ENCODE measurements at places on chromosomes 4 and X.

DNA sequence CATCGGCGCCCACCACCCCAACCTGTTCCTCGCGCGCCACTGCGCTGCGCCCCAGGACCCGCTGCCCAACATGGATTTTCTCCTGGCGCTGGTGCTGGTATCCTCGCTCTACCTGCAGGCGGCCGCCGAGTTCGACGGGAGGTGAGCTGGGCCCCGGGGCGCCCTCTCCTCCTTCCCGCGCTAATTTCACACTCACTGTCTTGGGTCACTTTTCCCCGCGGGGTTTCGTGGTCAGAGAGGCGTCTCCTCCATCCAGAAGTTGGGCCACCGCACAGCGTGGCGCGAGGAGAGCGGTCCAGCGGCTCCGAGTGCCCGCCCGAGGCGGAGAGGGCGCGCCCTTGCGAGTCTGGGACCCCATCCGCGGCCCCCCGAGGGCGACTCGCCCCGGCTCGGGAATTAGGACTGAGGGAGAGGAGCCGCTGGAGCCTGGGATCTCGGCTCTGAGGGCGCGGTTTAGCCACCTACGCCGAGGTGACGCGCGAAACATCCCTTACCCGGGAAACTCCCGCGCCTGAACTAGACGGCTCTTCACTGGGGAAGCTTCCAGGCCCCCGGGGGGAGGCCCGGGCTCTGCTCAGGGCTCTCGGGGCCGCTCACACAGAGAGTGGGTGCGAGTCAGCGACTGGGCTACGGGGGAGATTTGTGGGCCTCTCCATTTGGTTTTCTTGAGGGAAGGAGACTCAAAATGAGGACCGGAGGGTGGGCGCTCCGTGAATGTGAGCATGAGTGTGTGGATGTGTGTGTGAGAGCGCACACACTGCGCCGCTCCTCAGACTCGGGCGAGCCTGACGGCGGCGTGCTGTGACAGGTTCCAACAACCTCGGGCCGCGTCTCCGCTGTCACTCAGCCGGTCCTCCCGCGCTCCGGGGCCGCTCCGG is 551 bp downstream of the NPNT start:
- DNase-seq: no peak

- no peak for DNase-seq
Measured at GRCh38 chr4:132982151-132982550, 166.9 kb upstream of the PCDH10 start.

DNA sequence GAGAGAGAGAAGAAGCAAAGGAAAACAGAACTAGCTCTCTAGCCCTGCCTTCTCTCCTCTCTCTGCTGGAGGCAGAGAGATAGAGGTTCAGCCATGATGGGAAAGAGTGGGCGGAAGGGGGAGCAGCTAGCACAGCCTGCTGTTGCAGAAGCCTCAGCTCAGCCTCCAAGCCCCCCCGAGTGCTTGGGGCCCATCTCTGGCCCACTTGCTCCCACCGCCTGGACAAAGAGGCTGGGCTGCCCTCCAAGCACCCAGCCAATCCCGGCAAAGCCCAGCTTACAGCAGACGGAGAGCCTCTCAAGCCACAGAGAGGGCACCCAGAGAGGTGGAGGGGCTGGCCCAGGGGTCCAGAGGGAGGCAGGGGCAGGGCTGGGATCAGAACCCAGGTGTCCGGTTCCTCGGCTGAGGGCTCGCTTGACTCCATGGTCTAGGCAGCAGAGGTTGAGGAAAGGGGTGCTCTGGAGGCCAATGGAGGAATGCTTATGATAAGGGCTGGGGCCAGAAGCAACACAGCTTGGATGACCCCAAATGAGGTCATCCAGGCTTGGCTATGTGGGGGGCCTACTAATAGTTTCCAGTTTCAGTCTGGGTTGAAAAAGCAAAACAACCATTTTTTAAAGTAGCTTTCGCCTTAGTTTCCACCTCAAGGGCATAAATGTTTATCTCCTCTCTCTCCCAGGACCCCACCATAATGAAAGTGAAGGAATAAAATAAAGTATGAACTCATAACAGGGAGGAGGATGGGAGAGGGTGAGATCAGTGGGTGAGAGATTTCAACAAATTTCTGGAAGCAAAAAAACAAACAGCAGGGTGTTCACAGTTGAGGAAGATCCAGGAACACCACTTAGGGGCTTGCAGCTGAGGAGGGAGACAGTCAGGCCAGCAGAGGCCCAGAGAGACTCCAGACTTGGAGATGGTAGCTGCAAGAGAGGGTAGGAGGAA is 24.9 kb upstream of the IQSEC2 start:
- no peak for DNase-seq

- DNase-seq: no peak
Measured at GRCh38 chr4:119026662-119027444, 108.8 kb upstream of the MYOZ2 start.

DNA sequence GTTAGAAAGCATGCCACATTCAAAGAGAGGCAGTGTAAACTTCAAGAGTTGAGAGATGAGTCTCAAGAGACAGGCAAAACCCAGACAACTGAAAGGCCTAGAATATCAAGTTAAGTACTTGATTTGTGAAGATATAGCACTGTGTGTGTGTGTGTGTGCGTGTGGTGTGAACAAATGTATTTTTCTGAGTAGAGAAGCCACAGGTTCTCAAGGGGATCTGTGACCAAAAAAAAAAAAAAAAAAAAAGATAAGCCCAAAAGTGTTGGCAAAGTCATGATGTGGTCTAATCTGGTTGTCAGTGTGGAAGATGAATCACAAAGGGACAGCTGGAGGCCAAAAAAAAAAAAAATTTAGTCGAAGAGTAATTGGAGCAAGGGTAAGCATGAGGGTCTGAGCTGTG is 3.9 kb downstream of the RIPPLY1 start:
- DNase-seq: no peak

- DNase-seq: no peak
Measured at GRCh38 chrX:6738518-6739470, 203.9 kb upstream of the VCX3A start.

DNA sequence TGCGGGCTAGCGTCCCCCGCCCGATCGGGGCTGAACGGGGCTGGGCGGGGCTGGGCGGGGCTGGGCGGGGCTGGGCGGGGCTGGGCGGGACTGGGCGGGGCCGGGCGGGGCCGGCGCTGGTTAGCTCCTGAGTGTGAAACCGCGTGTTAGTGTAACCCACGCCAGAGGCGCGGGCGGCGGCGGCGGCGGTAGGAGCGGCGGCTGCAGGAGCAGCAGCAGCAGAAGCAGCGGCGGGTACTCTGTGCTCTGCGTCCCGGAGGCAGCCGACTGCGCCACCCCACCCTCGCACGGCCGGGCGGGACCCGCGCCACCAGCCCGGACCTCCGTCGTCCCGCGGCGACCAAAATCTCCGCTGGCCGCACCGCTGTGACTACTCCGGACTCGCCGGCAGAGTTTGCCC is 128.1 kb downstream of the LAS1L start:
- DNase-seq: peak; percentile 22

GRCh38 chrX:125651426-125651825 is 331.8 kb downstream of the TEX13C start:
- DNase-seq: no peak

- DNase-seq: no peak
Measured at GRCh38 chr4:176387571-176387970, 67.8 kb downstream of the SPCS3 start.

DNA sequence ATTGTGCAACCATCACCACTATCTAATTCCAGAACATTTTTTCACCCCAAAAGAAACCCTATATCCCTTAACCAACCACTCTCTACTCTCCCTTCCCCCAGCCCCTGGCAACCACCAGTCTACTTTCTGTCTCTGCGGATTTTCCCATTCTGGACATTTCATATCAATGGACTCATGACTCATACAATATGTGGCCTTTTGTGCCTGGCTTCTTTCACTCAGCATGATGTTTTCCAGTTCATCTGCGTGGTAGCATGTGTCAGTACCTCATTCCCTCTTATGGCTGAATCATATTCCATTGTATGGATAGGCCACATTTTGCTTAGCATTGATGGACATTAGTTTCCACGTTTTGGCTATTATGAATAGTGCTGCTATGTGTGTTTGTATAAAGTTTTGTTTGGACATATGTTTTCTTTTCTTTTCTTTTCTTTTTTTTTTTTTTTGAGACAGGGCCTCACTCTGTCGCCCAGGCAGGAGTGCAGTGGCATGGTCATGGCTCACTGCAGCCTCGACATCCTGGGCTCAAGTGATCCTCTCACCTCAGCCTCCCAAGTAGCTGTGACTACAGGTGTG is 335.4 kb downstream of the BCOR start:
- DNase-seq: no peak

- DNase-seq: no peak
Measured at GRCh38 chr4:158850371-158850770, 81.5 kb downstream of the FNIP2 start.

DNA sequence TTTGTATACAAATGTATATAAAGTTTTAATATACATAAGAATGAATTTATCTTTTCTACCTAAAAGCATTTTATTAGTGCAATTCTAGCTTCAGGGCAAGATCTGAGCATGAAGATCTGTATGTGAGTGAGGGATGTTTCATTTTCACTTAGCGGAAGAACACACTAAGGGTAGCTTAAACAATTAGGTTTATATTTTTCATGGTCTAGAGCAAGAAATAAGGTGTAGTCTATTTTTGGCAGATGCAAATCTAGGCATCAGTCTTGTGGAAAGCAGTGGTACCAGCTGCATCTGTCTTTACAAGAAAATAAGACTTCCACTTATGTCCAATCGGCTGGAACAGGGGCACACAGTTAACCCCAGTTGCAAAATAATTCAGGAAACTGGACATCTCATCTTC is 433.3 kb downstream of the ADAM29 start:
- DNase-seq: no peak

GRCh38 chr4:30068234-30068633 is 651.9 kb upstream of the PCDH7 start:
- no peak for DNase-seq

- DNase-seq: no peak
Measured at GRCh38 chrX:79182616-79183015, 38.1 kb downstream of the GPR174 start.

- DNase-seq: no peak
Measured at GRCh38 chrX:7334253-7334935, 186.4 kb upstream of the PUDP start.

DNA sequence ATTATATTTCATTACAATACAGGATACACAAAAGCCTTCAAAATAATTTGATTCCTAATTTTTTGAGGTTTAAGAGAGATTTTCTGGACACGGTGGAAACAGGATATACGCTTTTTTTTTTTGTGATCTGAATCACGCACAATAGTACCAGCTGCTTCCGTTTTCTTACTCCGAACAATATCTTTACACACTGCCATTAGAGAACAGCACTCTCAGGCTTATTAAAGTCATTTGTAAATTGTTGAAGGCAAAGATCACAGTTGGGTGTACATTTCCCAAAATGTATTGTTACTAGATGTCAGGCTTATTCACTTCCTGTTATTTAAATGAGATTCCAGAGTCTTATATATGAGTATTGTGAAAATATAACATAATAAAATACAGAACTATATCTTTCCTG is 71.5 kb downstream of the TMEM47 start:
- DNase-seq: no peak

DNA sequence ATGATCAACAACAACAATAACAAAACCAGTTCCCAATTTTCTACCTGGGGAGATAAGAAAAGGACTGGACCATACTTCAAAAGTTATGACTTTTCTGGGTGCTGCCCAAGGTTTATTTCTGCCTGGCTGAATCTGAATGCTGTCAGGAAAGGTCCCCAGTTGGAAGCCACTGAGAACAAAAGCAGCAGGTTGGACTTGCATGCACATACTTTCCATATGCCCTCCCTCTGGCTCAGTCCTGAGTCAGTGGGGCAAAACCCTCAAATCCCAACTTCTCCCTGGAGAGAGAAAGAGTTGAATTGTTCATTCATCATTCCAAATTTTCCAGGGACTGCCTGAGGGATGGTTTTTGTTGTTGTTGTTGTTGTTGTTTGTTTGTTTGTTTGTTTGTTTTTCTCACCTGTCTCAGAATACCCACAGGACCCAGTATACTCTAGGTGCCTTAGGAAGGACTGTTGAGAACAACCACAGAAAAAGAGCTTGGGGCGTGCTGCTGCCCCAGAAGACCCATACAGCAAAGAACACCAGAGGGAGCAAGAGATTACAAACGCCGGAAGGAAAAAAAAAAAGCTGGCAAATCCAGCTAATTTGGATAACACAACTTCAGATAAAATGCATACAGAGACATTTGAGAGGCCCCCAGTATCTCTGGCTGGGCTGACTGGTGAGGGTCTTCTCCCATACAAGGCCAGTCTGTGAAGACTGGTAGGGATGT is 138.9 kb upstream of the INPP4B start:
- no peak for DNase-seq

DNA sequence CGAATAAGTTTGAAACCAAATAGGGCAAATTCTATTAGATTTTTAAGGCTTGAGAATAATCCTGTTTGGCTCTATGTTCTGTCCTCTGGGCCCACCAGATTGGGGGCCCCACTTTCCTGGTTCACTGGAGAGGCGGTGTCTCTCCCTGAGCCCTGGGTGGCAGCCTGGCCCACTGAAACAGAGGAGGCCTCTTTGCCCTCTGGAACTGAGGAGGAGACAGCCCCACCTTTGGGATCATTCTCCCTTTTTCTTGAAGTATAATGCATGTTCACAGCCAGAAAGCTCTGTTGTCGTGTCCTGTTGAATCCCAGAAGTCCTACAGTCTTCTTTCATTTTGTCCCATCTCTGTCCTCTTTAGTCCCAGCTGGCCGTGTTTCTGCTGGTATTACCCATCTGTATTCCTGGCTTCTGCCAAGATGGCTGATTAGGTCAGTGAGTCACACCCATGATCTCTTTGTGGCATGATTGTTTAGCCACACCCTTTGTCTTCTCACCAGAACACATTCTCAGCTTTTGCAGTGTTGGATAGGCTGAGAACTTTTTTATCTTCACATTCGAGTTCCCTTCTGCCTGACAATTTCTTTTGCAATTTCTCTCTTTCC is 8.1 kb upstream of the TBC1D25 start:
- DNase-seq: no peak

DNA sequence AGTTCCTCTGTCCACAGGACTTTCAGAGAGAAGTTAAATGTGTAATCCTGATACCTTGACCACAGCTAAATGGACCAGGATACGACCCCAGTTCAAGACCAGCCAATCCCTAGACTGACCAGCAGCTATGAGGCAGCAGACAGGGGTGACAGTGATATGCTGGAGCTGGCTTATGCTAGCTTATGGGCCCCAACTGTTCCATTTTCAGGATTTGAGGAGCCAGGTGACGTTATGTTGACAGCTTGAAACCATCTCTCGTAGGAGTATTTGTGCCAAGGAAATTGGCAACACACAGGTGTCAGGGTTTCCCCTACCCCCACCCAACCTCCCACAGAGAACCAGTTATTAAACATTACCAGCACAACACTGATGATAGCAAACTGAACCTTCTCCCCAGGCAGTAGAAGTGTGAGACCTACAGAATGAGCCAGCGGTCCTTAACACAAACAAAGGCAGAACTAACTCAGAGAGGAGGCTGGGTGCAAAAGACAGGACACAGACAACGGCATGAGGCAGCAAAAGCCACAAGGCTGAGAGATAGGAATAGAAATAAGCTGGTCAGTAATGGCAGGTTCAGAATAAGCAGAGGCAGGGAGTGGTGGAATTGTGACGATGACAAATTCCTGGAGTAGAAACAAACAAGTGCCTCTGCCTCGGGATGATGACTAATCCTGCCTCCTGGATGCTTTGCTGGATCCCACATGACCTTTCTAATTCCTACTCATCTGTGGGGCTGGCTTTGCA is 85.6 kb upstream of the CPEB2 start:
- no peak for DNase-seq

- no peak for DNase-seq
Measured at GRCh38 chr4:25106363-25107151, 53.7 kb downstream of the SEPSECS start.

- DNase-seq: no peak
Measured at GRCh38 chr4:24765376-24765988, 29.9 kb upstream of the SOD3 start.
